Activated naive CD8-positive, alpha-beta T cell treated with anti-CD3 and anti-CD28 coated beads, Interleukin-2, amount 50 U/mL, for 24 hours (primary cell): ENCODE measurements at places on chromosomes 11 and 22.

DNA sequence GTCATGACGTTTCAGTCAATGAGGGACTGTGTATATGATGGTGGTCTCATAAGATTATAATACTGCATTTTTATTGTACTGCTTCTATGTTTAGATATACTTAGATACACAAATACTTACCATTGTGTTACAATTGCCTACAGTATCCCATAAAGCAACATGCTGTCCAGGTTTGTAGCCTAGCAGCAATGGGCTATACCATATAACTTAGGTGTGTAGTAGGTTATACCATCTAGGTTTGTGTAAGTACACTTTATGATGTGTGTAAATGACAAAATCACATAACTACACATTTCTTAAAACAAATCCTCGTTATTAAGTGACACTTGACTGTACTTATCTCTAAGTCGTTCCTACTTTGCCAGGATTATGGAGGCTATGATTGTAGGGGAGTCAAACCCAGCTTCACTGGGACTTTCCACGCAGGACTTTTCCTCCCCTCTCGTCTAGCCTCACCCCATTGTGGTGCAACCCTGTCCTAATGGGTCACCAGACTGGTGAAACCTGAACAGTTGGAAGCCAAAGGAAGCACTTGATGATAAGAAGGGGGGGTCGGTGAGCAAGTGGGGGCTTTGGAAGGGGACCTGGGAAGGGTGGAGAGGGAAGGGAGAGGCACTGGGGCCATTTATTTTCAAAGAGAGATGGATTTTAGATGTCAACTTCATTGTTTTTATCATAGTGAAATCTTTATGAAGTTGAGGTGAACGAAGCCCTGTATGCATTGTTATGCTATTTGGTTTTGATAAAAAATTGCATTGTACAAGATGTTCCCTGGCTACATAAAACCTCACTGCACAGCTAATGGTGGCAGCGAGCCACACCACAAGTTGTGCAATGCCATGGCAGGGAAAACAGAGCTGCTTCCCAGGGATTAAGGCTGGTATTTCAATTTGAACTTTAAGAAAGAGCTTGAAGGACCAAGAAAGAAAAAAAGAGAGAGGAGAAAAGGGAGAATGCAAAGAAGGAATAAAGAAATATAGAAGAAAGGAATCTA, 129.1 kb downstream of the EHF start:
- DNase-seq, result no peak
- no peak overlapping the region for H3K27ac ChIP-seq
- no peaks in the 10 kb centered on the region for H3K4me1 ChIP-seq
- H3K4me3 ChIP-seq, result no peak overlapping the region
- no peaks in the 10 kb centered on the region for H3K36me3 ChIP-seq

- H3K27ac ChIP-seq, result peak overlapping the region; percentile 95
- H3K4me3 ChIP-seq, result peak overlapping the region; percentile 74
Observed at GRCh38 chr11:81869351-81870065, 864.2 kb downstream of the FAM181B start.

DNA sequence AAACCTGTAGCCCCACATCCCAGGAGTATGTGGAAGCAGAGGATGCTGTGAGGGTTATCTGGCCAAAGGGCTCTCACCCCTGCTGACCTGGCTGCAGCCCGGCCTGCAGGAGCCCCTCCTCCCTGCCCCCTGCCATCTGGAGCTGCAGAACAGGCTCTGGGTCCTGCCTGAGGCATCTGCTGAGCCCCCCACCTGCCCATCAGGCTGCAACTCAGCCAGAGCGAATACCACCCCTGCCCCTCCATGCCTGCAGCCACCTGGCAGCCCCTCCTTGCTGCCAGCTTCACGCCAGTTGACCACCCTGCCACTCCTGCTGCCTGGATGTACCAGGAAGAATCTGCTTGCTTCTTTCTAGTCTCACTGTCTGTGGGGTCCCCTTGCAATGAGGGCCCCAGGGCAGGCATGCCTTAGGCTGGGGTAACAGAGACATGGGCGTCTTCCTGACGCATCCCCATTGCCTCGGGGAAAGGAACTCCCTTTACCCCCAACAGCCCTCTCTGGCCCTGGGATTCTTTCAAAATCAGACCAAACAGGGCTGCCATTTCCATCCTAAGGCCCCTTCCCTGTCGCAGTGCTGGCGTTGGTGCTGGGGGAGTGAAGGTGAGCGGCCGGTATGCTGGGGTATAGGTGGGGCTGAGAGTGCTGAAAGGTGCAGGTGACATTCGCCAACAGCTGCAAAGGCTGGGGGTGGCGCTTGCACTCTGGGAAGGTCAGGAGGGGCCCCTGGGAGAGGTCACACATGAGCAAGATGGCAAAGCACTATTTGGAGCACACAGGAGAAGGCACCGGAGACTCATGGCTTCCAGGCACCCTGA, 1334.6 kb downstream of the TBC1D22A start:
- no peak overlapping the region for H3K27ac ChIP-seq
- peaks cover 2% of the 10 kb centered on the region for H3K27me3 ChIP-seq
- DNase-seq, result no peak
- peaks cover 36% of the 10 kb centered on the region for H3K4me1 ChIP-seq
- no peaks in the 10 kb centered on the region for H3K36me3 ChIP-seq
- no peak overlapping the region for H3K4me3 ChIP-seq

- H3K36me3 ChIP-seq, result no peaks in the 10 kb centered on the region
- H3K27me3 ChIP-seq, result peaks cover 65% of the 10 kb centered on the region
- peaks cover 69% of the 10 kb centered on the region for H3K4me1 ChIP-seq
- peak overlapping the region; percentile 89 for H3K4me3 ChIP-seq
- peak; percentile 44 for DNase-seq
Observed at GRCh38 chr11:10305262-10305963, 540 bp downstream of the ADM start.

- H3K4me3 ChIP-seq, result no peak overlapping the region
- no peaks in the 10 kb centered on the region for H3K36me3 ChIP-seq
- peaks cover 2% of the 10 kb centered on the region for H3K4me1 ChIP-seq
- H3K27ac ChIP-seq, result no peak overlapping the region
- H3K27me3 ChIP-seq, result peaks cover 4% of the 10 kb centered on the region
- no peak for DNase-seq
Observed at GRCh38 chr22:37371491-37371890, 55.8 kb downstream of the ELFN2 start.

- no peak overlapping the region for H3K27ac ChIP-seq
- H3K36me3 ChIP-seq, result no peaks in the 10 kb centered on the region
- no peak overlapping the region for H3K4me3 ChIP-seq
- no peaks in the 10 kb centered on the region for H3K4me1 ChIP-seq
- H3K27me3 ChIP-seq, result peaks cover 12% of the 10 kb centered on the region
Observed at GRCh38 chr11:19604679-19605375, 107.8 kb upstream of the NAV2 start.

- DNase-seq, result no peak
- no peaks in the 10 kb centered on the region for H3K36me3 ChIP-seq
- no peaks in the 10 kb centered on the region for H3K27me3 ChIP-seq
- H3K4me3 ChIP-seq, result no peak overlapping the region
- no peaks in the 10 kb centered on the region for H3K4me1 ChIP-seq
Observed at GRCh38 chr22:19187716-19188563, 9.4 kb upstream of the SLC25A1 start.

DNA sequence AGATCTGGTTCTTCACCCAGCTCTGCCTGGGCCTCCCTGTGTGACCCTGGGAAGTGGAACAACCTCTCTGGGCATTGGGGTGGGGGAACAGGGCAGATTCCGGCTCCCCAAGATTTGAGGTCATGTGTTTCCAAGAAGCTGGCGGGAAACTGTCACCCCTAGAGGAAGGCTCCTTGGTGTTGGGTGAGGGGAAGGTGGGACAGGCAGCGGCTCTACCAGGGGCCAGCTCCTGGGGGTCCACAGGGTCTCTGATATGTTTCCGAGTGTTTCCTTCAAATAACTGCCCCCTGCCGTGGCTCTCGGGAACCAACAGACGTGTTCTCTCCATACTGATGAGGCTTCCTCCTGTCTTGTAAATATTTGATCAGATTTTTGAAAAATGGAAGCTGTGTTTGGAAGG, 78.5 kb downstream of the MPPED1 start:
- no peak overlapping the region for H3K27ac ChIP-seq
- no peaks in the 10 kb centered on the region for H3K27me3 ChIP-seq
- no peaks in the 10 kb centered on the region for H3K36me3 ChIP-seq
- H3K4me3 ChIP-seq, result no peak overlapping the region
- H3K4me1 ChIP-seq, result no peaks in the 10 kb centered on the region

DNA sequence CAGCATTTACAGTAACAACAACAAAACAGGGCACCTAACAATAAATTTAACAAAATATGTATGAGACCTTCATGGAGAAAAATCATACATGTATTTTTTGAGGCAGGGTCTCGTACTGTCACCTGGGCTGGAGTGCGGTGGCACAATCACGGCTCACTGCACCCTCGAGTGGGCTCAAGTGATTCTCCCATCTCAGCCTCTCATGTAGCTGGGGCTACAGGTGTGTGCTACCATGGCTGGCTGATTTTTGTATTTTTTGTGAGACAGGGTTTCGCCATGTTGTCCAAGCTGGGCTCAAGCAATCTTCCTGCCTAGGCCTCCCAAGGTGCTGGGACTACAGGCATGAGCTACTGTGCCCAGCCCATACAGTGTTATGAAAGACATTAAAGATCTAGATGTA, 278.1 kb downstream of the SWAP70 start:
- H3K36me3 ChIP-seq, result peaks cover 6% of the 10 kb centered on the region
- no peak for DNase-seq
- no peak overlapping the region for H3K27ac ChIP-seq
- H3K4me1 ChIP-seq, result no peaks in the 10 kb centered on the region
- no peak overlapping the region for H3K4me3 ChIP-seq

- H3K27ac ChIP-seq, result no peak overlapping the region
- H3K4me1 ChIP-seq, result peaks cover 2% of the 10 kb centered on the region
- no peak overlapping the region for H3K4me3 ChIP-seq
- H3K36me3 ChIP-seq, result no peaks in the 10 kb centered on the region
- H3K27me3 ChIP-seq, result no peaks in the 10 kb centered on the region
Observed at GRCh38 chr11:16814410-16815046, 76.1 kb downstream of the C11orf58 start.

- DNase-seq, result no peak
- no peaks in the 10 kb centered on the region for H3K27me3 ChIP-seq
- peaks cover 14% of the 10 kb centered on the region for H3K4me1 ChIP-seq
- no peak overlapping the region for H3K27ac ChIP-seq
Observed at GRCh38 chr11:130876931-130877915, 39.1 kb downstream of the SNX19 start.

GRCh38 chr11:104200688-104201087, 36.7 kb upstream of the PDGFD start:
- no peak for DNase-seq
- no peaks in the 10 kb centered on the region for H3K36me3 ChIP-seq
- H3K4me1 ChIP-seq, result no peaks in the 10 kb centered on the region
- no peak overlapping the region for H3K4me3 ChIP-seq
- H3K27me3 ChIP-seq, result no peaks in the 10 kb centered on the region

GRCh38 chr22:32887324-32887980, 85.9 kb downstream of the TIMP3 start:
- DNase-seq, result no peak
- no peaks in the 10 kb centered on the region for H3K36me3 ChIP-seq
- no peak overlapping the region for H3K4me3 ChIP-seq
- no peak overlapping the region for H3K27ac ChIP-seq

GRCh38 chr11:93122535-93123235, 75.1 kb downstream of the SLC36A4 start:
- no peaks in the 10 kb centered on the region for H3K4me1 ChIP-seq
- H3K4me3 ChIP-seq, result no peak overlapping the region
- DNase-seq, result no peak
- H3K27ac ChIP-seq, result no peak overlapping the region

DNA sequence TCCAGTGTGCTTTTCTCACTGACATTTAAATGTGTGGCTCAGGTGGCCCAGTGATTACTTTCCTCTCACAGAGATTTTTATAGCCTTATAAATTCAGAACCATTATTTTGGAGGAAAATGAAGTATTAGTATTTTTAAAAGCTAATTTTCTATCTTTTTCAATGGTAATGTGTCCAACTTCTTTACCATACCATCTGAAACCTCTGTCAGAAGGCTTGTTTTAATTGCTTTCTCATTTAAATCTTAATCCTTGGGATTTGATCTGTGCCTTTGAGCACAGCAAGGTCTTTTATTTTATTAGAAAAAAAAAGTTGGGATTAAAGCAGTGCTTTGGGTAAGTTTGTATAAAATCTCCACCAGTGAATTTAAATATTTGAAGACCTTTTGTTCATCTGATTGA, 452.3 kb upstream of the RAG2 start:
- no peak overlapping the region for H3K4me3 ChIP-seq
- no peaks in the 10 kb centered on the region for H3K4me1 ChIP-seq
- no peaks in the 10 kb centered on the region for H3K36me3 ChIP-seq
